ENCODE measurements at places on chromosomes 5 and 9.

DNA sequence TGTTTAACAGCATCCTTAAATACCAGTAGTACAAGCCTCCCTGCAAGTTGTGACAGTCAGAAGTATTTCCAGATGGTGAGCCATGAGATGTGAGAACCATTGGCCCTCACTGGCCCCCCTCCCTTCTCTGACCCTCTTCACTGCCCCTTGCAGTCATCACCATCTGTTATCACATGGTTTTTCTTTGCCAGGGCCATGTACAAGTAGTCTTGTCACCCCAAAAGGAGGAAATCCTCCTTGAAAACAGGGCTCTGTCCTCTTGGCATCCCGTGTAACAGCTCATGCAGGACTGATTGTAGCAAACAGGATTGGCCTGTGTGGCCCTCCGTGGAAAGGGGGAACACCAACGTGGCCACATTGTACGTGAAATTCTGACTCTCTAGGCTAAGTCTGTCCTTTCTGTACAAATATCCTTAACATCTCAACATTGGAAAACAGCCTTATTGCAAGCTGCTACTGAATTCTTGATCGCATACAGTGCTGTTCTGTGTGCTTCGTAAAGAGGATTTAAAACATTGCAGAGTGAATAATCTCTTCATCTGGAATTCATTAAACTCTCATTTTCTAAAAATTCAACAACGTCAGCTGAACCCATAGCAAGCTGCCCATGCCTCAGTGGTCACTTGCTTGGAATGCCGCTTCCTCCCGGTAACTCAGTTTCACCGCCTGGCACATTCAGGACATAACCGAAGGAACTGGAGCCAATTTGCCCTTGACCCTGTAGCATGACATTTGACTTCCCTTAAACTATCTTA, 171.7 kb downstream of the ATPSCKMT start:
- no peaks in the 10 kb centered on the region for H3K4me1 ChIP-seq
- no peaks in the 10 kb centered on the region for H3K36me3 ChIP-seq
- H3K4me3 ChIP-seq, result no peak overlapping the region
- H3K27me3 ChIP-seq, result no peaks in the 10 kb centered on the region
- DNase-seq, result no peak
- no peak overlapping the region for H3K27ac ChIP-seq

DNA sequence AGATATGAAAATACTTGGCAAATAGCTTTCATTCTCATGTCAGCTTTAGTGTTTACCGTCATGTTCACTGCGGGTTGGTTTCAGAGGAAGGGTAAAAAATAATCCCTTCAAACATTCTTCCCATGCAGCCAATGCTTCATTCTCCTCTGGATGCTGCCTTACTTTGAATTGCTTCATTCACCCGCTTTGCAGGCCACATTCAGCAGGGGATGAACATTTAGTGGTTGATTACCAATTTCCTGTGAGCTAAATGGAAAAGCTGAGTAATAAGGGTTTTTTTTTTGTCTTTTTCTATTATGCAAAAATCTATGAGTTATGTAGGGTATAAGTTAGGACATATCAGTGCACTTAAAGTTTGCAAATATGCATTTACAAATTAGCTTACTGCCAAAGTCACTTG, 96.3 kb upstream of the MEF2C start:
- no peak overlapping the region for H3K27ac ChIP-seq
- no peak for DNase-seq
- H3K4me3 ChIP-seq, result no peak overlapping the region
- H3K27me3 ChIP-seq, result no peaks in the 10 kb centered on the region
- no peaks in the 10 kb centered on the region for H3K4me1 ChIP-seq

GRCh38 chr5:132180134-132180745, 47.4 kb downstream of the P4HA2 start:
- H3K27ac ChIP-seq, result no peak overlapping the region
- no peak overlapping the region for H3K4me3 ChIP-seq
- no peaks in the 10 kb centered on the region for H3K4me1 ChIP-seq
- no peaks in the 10 kb centered on the region for H3K27me3 ChIP-seq
- DNase-seq, result peak; percentile 35

DNA sequence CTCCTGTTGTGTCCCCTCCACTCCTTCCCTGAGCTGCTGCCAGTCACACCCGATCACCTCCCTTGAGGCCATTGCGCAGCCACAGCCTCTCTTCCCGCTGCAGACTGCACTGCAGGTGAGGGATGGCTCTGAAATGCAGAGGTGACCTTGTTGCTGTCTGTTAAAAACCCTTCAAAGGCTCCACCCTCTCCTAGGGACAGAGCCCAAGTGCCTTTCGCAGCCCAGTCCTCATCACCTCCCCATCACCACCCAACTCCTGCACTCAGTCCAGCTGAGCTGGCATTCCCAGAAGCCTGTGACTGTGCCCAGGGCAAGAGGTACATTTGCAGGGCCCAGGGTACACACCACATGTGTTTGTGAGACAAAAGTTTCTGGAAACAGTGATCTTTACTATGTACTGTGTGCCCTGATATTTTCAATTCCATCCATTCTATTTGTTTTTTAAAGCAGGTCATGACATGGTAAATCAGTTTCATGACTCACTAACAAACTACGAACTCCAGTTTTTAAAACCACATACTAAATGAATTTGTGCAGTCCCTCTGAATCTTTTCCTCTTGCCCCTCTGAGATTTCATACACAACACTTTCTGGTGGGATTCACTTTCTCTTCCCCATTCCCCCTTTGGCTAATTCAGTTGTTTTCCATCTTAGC, 73.0 kb upstream of the SPOCK1 start:
- H3K27ac ChIP-seq, result no peak overlapping the region
- no peak for DNase-seq
- H3K4me1 ChIP-seq, result no peaks in the 10 kb centered on the region
- no peaks in the 10 kb centered on the region for H3K36me3 ChIP-seq

Measured in Panc1 (cell line).